Stimulated activated CD8-positive, alpha-beta memory T cell treated with anti-CD3 and anti-CD28 coated beads, Interleukin-15, amount 100 ng/mL, for 4 hours (primary cell): ENCODE measurements at places on chromosomes 4 and X.

DNA sequence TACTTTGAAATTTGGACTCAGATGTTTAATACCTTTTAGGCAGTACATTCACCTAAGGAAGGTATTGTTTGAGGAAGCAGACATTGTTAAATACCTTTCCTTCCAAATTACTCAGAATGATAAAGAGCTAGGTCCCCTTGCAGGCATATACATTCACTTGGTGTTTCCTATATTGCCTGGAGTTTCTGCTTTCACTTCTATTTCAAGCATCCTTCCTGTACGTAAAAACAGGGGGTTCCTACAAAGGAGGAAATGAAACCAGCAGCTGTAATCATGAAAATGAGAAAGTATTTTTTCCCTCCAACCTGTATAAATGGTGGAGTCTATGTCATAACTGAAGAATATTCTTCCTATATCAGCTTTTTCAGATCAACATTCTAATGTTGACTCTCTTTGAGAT lies 90.4 kb upstream of the RASGEF1B start:
- DNase-seq: no peak

- DNase-seq: no peak
Measured at GRCh38 chr4:15354371-15355297, 73.2 kb upstream of the C1QTNF7 start.

- DNase-seq: no peak
Measured at GRCh38 chr4:52234561-52235440, 183.7 kb downstream of the SPATA18 start.

DNA sequence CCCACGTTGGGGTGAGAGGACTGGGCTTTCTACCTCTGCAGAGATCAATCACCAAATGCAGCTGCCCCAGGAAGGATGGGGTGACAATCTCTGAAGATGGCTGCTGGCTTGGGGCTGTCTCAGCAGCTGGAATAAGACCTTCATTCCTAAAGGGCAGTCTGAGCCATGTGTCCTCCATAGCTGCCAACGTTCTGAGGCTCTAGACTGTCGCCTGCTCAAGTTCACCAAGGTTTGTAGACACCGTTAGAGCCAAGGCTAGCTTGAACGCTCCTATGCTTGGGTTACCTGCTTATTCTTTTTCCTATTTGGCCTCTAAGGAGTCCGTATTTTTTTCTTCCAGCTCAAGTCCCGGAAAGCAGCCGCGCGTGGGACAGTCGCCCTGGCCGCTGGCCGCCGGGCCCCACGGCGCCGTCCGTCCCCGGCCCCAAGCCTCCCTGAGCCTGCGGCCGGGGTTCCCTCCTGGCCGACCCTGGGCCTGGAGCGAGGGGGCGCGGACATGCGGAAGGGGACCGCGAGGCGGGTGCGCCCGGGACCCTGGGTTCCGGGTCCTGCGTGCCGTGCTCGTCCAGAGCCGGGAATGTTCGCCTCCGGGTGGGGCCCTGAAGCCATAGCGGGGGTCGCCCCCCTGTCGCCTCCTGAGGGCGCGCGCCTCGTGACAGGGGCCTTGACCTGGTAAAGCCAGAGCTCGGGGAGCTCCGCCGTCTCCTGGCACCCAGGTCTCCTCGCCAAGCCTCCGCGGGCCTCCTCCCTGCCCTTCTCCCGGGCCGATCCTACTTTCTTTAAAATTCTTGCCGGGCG lies 23.3 kb downstream of the MRFAP1 start:
- DNase-seq: no peak

- no peak for DNase-seq
Measured at GRCh38 chrX:7215842-7216241, 67.9 kb upstream of the PUDP start.

- DNase-seq: no peak
Measured at GRCh38 chr4:80208610-80209339, 11.5 kb downstream of the PRDM8 start.

DNA sequence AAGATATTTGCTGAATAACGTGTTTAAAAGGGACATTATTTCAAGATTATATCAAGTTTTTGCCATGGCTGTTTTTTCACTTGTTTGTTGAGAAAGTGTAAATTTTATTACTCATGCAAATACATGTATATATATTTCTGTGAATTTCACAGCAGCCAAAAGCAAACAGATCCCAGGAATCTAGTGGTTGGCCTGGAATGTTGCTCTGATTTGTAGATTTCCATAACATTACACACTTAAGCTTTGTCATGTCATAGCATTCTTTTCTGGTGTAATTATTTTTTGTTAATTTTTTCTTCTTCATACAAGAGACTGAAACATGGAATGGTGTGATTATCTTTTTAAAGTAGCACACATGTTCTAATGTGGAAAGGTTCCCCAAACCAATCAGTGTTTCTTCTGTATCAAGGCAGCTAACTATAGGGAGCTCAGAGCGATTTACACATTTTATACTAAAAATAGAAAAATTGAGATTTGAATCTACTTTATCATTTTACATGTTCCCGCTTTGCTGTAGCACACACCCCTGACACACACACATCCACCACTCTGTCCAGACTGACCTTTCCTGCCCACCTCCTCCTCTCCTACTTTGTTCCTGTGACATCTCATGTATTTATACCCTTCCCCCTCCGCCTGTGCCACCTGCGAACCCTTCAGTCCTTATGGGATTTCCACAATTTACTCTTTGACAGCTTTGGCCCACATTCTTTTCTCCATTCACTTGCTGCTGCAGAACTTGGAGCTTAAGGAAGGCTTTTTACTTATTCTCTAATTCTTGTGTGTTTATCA lies 20.3 kb downstream of the RUFY3 start:
- no peak for DNase-seq

DNA sequence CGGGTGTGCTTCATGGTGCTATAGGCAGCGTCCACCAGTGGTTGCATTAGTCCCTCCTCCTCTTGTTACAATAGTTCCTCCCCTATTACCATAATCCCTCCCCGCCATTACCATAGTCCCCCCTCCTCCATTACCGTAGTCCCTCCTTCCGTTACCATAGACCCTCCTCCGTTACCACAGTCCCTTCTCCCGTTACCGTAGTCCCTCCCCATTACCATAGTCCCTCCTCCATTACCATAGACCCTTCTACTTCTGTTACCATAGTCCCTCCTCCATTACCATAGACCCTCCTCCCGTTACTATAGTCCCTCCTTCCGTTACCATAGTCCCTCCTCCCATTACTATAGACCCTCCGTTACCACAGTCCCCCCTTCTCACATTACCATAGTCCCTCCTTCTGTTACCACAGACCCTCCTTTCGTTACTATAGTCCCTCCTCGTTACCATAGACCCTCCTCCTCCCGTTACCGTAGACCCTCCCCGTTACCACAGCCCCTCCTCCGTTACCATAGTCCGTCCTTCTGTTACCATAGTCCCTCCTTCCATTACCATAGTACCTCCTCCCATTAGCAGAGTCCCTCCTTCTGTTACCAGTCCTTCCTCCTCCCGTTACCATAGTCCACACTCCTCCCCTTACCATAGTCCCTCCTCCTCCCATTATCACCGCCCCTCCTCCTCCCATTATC lies 129.6 kb downstream of the DHRSX start:
- DNase-seq: no peak

DNA sequence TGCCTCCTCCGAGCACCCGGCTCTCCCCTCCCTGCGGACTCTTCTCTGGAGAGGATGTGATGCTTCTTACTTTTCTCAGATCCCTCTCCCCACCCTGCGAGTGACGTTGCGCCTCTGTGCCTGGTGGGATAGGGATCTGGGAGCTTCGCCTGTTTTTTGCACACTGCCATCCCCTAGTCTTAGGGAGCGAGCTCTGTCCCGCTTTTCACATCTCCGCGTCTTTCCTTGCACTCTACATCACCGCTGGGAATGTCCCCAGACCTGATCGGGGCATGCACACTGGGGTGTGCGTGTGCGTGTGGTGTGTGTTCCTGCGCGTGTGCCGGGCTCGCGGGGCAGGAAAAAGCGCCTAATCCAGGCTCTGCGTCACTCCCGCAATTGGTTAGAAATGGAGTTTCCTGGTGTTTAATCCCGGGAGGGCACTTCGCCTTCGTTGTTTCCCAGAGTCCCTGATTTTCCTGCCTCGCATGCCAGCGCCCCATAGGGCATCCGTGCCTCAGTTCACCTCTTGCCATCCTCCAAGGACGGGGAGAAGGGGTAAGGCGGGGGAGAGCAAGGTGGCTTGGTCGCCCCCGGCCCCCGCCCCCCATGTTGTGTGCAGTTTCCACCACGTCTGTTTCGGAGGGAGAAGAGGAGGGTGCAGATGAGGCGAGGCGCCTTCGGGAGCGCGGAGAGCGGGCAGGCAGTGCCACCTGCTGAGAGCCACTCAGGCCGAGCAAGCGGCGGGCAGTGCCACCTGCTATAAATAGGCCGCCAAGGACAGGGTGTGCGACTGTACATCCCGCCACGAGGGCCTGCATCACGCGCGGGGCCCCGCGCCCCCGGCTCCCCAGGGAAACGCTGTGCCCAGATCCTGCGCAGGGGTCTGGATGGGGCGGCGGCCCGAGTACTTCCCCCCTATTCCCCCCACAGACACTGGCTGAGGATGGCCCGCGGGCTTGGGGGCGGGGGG lies 759 bp upstream of the TBC1D1 start:
- DNase-seq: peak; percentile 7

DNA sequence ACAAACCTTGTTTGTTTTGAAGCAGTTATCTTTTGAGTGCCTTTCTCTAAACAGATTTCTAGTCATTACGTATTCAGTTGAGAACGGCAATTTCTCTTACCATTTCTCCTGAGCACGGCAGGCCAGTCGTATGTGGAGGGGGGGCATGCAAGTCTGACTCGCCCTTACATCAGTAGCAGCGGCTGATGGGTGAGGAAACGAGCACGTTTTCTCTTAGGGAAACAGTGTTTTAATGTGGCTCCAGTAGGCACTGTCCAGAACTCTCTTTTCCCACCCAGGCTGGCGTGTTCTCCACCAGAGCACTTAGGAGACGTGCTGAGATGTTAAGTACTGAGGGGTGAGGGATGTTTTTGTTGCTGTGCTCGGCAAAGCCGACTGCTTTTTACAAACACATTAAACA lies 240.5 kb downstream of the STIM2 start:
- no peak for DNase-seq

- DNase-seq: no peak
Measured at GRCh38 chr4:139229534-139230039, 50.4 kb downstream of the MGARP start.

GRCh38 chr4:32477518-32477917 lies 1757.3 kb downstream of the PCDH7 start:
- no peak for DNase-seq

GRCh38 chr4:80229590-80229989 lies 32.3 kb downstream of the PRDM8 start:
- DNase-seq: no peak

- no peak for DNase-seq
Measured at GRCh38 chr4:69909195-69909594, 21.7 kb upstream of the CSN1S1 start.

GRCh38 chr4:187073820-187074219 lies 350.2 kb upstream of the FAT1 start:
- DNase-seq: no peak

- no peak for DNase-seq
Measured at GRCh38 chr4:53465891-53466290, 88.5 kb downstream of the FIP1L1 start.

GRCh38 chrX:24925430-24925829 lies 90.3 kb downstream of the ARX start:
- DNase-seq: no peak

- DNase-seq: no peak
Measured at GRCh38 chr4:125370478-125370877, 55.7 kb downstream of the FAT4 start.

- DNase-seq: no peak
Measured at GRCh38 chr4:118058955-118059354, 24.7 kb downstream of the NDST3 start.

DNA sequence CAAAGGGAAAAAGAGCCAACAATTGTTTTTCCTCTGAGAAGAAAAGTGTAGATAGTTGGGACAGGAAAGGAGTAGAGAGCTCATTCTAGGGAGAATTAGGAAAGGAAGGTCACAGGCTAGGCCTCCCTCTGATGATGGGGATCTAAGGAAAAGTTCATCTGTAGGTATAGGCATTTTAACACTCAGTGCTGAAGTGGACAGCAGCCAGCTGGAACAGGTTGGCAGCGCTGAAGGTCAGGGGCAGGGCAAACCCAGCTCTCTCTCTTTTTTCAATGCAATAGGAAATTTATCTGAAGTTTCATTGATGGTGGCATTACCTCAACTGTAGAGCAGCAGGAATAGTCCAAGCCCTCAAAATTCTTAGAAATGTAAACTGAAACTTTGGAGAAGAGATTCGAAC lies 98.5 kb upstream of the ETNPPL start:
- DNase-seq: no peak

- DNase-seq: no peak
Measured at GRCh38 chr4:41360214-41360920, 103.6 kb downstream of the UCHL1 start.

DNA sequence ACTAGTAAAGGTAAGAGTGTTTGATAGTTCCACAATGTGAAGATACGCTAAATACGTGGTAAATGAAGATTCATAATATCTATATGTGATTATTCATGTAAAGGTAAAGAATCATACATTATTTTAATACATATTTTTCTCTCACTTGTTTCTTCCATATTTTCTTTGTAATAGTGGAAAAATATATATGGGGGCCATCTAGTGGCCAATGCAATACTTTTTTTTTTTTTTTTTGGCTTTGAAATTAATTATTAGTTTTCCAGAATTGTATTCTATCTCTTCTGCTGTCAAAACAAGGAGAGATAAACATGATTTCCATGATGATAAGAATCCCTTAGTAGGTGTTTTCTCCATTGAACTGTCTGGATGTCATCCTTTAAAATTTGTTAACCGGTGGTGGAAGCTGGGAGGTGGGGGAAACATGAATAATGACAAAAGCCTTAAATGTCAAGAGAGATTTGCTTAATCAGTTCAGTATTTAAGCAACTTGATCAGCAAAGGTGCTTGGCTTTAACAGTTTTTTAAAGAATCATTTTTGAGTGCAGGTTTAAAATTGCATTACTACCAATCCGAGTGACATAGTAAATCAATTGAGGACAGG lies 508.7 kb upstream of the HTR2C start:
- DNase-seq: no peak

DNA sequence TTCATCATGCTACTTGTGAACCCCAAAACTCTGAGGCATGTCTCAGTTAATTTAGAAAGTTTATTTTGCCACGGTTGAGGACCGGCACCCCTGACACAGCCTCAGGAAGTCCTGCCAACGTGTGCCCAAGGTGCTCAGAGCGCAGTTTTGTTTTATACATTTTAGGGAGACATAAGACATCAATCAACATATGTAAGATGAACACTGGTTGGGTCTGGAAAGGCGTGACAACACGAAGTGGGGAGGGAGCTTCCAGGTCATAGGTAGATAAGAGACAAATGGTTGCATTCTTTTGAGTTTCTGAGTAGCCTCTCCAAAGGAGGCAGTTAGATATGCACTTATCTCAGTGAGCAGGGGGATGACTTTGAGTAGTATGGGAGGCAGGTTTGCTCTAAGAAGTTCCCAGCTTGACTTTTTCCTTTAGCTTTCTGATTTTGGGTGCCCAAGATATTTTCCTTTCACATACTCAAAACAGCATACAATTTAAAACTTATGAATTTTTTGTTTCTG lies 98.9 kb downstream of the SYTL5 start:
- DNase-seq: no peak

GRCh38 chr4:80141543-80141942 lies 55.8 kb upstream of the PRDM8 start:
- no peak for DNase-seq
